DMS79 treated with DMSO at 0.1 percent for 48 hours (cell line): ENCODE measurements at places on chromosomes 13 and 19.

DNA sequence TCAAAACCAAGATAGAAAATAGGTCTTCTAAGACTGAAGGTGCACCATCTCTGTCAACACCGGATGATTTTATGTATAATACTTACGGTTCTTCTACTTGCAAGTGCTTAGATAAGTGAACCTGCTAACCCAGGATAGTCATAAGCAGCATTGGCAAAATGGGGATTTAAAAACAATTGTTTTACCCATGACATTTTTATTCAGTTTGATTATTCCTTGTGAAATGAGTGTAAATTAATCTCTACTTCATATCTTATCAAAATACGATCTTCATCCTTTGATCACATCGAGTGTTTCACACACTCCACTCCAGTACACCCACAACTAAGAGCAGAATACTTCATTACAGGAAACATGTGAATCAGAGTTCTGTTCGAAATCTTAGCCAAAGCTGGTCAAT lies 23.0 kb upstream of the MTRF1 start:
- no peak for DNase-seq

DNA sequence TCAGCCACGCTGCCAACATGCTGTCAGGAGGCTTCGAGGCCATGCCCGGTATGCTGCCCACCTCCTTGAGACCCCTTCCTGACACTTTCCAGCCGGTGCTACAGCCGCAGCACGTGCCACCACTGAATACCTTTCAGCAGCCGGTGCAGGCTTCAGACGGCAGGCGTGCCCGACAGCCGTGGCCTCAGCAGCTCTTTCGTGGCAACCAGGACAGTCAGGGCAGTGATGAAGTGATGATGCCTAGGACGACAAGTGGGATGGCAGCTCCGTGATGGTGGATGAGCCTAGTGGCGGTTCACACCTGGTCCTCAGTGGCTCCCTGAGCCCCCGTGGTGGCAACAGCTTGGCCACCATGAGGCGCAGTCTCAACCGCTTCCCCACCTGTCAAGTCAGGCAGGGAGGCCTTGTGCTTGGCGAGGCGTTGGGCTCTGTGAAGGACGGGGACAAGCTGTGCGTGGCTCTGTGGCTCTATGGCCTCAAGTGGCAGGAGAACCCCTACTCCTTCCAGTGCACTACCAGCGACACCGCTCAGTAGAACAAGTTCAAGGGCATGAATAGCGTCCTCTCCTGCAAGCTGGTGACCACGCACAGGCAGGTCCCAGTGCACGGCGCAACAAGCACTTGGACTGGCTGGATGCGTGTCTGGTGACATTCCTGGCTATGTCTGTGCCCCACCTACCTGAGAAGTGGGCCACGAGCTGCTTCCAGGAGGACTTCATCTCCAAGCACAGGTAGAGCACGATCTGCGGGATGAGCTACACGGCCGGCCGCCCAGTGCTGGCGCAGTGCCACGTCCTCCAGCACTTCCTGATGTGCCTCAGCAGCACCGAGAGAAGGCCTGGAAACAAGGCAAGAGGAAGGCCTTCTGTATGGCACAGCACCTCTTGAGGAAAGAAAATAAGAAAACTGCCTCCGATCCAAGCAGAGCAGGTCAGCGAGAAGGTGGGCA lies 18.2 kb upstream of the ZNF14 start:
- no peak for DNase-seq

- DNase-seq: no peak
Measured at GRCh38 chr13:27194209-27194608, 22.6 kb upstream of the USP12 start.

DNA sequence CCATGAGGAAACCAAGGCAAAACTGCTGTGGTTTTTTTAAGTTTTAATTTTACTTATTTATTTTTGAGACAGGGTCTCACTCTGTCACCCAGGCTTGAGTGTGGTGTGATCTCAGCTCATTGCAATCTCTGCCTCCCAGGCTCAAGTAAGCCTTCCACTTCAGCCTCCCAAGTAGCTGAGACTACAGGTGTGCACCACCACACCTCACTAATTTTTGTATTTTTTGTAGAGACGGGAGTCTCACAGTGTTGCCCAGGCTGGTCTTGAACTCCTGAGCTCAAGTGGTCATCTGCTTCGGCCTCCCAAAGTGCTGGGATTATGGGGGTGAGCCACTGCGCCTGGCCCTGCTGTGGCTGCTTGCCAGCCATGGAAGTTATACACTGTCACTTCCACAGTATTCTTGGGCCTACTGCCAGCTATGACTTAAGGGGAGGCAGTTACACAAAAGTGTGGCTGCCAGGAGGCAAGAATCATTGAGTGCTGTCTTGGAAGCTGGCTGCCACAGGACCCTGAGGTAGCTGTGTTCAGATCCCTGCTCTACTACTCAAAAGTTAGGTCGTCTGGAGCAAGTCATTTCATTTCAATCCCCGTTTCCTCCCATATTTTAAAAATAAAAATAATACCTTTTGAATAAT lies 12.7 kb downstream of the FARP1 start:
- DNase-seq: peak; percentile 67

DNA sequence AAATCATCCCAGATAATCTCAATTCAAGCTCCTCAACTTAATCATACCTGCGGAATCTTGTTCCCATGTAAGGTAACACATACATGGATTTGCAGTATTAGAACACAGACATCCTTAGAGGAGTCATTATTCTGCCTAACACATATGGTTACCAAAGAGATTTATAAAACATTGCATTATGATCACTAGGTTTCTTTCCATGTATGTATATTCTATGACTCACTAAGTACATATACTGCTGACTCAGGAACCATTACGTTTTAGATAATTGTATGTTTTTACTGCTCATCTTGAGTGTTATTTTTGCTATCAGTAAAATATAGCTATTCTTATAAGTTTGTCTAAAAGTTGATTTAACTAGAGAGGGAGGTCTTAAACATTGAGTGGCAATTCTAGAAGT lies 182.9 kb downstream of the SLITRK6 start:
- DNase-seq: no peak

DNA sequence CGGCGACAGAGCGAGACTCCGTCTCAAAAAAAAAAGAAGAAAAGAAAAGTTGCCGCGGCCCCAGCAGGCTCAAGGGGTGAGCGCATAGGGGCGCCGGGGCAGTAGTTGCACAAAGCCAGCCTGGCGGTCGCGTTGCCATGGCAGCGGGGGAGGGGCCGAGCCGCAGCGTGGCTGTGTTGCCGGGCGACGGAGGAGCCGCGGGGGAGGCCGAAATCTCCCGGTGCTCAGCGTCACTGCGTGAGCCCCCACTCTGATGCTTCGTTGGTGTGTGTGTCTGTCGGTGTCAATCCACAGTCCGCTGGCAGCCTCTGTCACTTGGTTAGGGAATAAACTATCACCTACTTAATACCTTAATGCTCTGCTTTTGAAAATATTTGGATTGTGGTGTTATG lies 82.9 kb upstream of the C1QTNF9B start:
- peak; percentile 53 for DNase-seq

- DNase-seq: no peak
Measured at GRCh38 chr13:98143601-98144026, 720 bp downstream of the FARP1 start.

DNA sequence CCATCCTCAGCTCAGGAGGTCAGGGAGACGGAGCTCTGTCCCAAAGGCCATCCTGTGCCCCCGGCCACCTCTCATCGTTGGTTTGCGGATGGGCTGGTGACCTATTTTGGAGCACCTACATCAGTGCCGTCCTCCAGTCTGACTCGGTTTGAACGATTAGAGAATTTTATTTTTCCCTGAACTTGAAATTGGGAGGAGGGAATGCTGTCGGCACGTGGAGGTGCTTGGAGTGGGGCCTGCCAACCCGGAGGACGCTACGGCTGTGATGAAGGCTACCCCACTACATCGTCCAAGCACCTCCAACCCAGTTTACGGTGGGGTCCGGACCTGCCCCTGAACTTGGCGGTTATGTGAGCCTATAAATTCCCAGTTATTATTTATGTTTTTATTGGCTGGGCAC lies 3.0 kb upstream of the ZNF554 start:
- DNase-seq: no peak

DNA sequence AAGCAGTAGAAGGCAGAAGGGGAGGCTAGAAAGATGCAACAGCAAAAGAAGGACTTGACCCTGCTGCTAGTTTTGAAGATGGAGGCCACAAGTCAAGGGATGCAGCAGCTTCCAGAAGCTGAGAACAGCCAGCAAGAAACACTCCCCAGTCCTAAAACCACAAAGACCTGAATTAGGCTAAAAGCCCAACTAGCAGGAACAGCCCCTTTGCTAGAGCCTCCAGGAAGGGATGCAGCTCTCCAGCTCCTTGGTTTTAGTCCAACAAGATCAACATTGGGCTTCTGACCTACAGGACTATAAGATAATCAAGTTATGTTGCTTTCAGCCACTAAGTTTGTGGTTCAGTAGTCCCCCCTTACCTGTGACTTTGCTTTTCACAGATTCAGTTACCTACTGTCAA lies 10.5 kb upstream of the LATS2 start:
- DNase-seq: no peak

- no peak for DNase-seq
Measured at GRCh38 chr19:15618321-15618720, 3.3 kb downstream of the CYP4F8 start.

- peak; percentile 13 for DNase-seq
Measured at GRCh38 chr13:39148513-39148961, 110.3 kb downstream of the NHLRC3 start.

- no peak for DNase-seq
Measured at GRCh38 chr13:106498571-106498970, 36.9 kb downstream of the EFNB2 start.

- peak; percentile 93 for DNase-seq
Measured at GRCh38 chr19:5086725-5087439, 118.0 kb downstream of the KDM4B start.

DNA sequence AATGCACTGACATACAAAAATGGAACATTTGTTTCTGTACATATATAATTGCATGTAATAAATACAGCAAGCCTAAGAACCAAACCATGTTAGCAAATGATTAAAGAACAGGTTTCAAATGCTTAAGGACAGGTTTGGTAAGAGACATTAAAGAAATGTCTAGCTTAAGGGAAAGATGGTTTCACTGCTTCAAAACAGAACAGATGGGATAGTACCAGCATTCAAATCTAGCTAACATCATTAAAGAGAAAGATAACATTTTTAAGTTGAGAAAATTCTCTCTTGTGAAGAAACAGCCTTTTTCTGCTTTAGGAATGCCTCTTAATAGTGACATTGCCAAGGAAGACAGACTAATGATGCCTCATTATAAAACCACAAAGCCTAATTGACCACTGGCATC lies 52.5 kb upstream of the DOCK9 start:
- no peak for DNase-seq

DNA sequence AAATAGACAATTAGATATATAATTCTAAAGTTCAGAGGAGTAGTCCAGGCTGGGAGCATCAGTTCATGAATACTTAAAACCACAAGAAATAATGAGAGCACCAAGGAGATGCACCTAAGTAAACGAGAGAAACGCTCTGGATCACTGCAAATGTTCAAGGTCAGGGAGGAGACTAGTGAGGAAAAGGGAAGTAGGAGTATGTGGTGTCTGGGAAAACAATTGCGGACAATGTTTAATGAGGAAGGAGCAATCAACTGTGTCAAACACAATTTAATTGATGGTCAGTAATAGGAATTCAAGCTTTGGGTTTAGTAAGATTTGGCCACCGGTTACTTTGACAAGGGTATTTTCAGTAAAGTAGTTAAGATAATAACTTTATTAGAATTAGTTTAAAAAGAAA lies 652.2 kb downstream of the DACH1 start:
- no peak for DNase-seq

DNA sequence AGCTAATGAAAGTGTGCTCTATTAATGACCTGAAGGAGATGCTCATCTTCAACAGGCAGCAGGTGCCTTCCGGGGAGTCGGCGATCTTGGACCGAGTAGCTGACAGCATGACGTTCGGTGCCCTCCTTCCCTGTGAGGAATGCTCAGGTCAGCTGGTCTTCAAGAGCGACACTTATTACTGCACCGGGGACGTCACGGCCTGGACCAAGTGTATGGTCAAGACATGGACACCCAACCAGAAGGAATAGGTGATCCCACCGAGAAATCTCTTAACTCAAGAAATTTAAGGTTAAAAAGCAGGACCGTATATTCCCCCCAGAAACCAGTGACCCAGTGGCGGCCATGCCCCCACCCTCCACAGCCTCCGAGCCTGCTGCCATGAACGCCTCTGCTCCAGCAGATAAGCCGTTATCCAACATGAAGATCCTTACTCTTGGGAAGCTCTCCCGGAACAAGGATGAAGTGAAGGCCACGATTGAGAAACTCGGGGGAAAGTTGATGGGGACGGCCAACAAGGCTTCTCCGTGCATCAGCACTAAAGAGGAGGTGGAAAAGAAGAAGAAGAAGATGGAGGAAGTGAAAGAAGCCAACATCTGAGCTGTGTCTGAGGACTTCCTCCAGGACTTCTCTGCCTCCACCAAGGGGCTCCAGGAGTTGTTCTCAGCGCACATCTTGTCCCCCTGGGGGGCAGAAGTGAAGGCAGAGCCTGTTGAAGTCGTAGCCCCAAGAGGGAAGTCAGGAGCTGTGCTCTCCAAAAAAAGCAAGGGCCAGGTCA lies 22.8 kb upstream of the ANKRD10 start:
- DNase-seq: no peak

DNA sequence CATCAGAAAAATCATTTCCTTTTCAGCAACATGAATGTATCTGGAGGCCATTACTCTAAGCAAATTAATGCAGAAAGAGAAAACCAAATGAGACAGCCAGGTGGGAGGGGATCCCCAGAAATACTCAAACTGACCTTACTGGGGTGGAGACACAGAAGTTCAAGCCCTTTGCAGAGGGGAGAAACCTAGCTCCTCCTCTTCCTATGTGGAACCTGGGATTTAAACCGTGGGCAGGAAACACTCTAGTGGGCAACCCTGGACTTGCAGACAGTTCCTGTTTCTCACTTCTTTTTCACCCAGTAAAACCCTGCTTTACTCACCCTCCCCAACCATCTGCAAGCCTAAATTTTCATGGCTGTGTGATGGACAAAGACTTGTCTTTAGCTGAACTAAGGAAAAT lies 61.3 kb downstream of the SLITRK6 start:
- no peak for DNase-seq

GRCh38 chr13:80630685-80631121 lies 289.8 kb upstream of the SPRY2 start:
- DNase-seq: no peak

GRCh38 chr13:20714161-20714560 lies 10.7 kb downstream of the IL17D start:
- DNase-seq: no peak

DNA sequence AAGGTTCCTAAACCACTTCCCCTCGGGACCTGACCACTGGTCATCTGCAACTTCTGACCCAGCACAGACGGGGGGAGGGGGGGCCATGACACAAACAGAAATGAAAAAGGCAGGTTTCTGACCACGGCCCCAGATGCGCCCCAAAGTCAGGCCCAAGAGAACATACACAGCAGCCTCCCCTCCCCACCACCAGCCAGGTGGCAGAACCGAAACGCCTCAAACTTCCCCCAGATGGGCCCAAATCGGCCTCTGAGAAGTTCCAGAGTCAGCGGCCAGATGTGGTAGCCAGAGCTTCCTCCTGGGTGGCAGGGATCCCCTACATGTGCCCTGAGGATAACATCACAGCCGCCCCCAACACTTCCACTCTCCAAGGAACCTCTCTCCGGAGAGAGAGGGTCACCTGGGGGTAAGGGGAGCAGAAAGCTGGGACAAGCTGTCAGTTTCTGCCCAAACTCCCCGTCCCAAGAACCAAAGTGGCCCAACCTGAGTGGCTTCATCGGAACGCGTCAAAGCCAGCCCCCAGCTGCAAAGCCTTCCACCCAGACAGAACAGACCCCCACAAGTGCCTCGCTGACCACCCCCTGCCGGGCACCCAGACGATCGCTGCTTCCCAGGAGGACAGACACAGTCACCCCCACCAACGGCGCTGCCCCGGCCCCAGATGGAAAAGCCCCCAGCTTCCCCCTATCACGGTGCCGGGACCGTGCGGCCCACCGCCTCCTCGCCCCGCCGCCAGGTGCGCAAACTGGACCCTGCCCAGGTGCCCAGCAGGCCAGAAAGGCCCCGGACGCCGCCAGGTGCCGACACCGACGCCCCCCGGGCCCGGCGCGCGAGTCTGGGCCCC lies 800 bp downstream of the ELL start:
- no peak for DNase-seq
